ENCODE measurements at places on chromosomes 2 and 18.

GRCh38 chr2:230893841-230894781 lies 29.4 kb downstream of the ITM2C start:
- DNase-seq: peak; percentile 20

DNA sequence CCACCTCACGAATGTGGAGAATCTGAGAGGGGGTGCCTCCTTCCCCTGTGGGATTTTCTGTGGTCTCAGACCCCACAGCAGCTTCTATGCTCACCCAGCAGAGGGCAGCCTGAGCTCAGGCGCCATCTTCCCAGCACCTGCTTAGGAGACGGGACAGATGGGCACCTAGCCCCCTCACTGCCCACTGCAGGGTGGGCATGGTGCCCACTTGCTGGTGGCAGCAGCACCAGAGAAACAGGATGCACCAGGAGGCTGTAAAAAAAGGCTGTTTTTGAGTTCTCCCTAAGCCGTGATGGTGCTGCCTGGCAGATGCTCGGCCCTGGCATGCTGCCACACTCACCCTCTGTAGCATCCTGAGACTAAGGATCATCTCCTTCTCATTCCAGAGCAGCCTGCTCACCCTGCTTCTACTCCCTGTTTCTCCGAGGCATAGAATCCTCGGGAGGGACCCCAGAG lies 19.1 kb upstream of the SLC20A1 start:
- peak; percentile 69 for DNase-seq

DNA sequence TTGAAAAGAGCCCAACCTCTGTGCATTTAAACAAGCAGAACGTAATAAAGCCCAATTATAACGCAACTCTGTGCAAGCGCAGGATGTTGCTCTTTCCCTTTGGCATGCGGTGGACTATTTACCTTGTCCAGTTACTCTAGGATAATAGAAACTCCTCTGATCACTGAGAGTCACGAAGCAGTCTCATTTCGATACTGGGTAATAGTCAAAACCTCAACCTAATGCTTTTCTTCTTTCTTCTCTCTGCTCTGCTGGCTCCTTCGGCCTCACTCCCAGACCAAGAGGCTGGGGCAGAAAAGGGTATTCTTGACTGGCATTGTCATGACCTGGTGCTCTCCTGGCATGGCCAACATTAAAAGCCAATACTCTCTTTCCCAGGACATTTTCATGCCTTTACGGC lies 89.7 kb upstream of the GCFC2 start:
- DNase-seq: no peak

GRCh38 chr2:106095478-106096298 lies 98.4 kb downstream of the UXS1 start:
- peak; percentile 85 for DNase-seq

DNA sequence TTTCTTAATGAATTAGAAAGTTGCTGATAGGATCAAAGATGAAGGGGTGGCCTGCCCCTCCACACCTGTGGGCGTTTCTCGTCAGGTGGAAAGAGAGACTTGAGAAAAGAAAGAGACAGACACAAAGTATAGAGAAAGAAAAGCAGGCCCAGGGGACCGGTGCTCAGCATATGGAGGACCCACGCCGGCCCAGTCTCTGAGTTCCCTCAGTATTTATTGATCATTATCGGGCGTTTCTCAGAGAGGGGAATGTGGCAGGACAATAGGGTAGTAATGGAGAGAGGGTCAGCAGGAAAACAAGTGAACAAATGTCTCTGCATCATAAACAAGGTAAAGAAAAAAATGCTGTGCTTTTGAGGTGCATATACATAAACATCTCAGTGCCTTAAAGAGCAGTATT lies 144.3 kb downstream of the CCDC102B start:
- no peak for DNase-seq

DNA sequence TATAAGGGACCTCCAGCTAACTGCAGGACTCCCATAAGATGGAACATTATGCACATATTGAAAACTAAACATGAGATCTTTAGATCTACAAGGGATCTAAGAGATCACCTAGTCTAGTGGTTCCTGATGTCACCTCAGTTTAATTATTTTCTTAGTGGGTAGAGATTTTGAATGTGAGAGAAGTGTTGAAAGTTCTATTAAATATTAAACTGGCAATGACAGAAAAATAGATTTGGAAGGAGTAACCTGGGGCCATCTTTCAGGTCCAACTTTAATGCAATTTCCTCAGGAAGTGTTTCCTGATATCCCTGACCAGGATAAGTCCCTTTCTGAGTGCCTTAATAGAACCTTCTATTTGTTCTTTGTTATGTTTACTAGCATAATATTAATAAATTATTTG lies 29.1 kb upstream of the CPS1 start:
- DNase-seq: no peak

DNA sequence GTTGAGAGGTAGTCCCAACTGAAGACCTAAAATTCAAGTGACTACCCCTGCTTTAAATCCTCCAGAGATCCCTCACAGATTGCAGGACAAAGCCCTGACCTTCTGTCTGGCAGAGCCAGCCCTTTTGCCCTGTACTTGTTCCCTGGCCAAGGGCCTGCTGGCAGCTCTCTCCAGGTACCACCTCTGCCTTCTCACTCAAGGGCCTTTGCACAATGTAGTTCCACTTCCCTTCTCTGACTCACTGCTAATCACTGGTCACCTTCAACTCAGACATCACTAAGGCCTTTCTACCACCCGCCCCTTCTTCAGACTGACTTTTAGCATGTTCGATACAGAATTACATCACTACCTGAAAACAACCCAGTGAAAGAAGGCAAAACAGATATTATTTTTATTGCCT lies 411.0 kb downstream of the TMEM182 start:
- DNase-seq: no peak

GRCh38 chr2:32246911-32247310 lies 17.8 kb downstream of the NLRC4 start:
- DNase-seq: no peak

GRCh38 chr2:15889442-15890123 lies 50.8 kb upstream of the MYCN start:
- no peak for DNase-seq

GRCh38 chr2:27042159-27042661 lies 9.3 kb upstream of the AGBL5 start:
- no peak for DNase-seq

GRCh38 chr2:88967844-88968243 lies 276.4 kb downstream of the RPIA start:
- no peak for DNase-seq

DNA sequence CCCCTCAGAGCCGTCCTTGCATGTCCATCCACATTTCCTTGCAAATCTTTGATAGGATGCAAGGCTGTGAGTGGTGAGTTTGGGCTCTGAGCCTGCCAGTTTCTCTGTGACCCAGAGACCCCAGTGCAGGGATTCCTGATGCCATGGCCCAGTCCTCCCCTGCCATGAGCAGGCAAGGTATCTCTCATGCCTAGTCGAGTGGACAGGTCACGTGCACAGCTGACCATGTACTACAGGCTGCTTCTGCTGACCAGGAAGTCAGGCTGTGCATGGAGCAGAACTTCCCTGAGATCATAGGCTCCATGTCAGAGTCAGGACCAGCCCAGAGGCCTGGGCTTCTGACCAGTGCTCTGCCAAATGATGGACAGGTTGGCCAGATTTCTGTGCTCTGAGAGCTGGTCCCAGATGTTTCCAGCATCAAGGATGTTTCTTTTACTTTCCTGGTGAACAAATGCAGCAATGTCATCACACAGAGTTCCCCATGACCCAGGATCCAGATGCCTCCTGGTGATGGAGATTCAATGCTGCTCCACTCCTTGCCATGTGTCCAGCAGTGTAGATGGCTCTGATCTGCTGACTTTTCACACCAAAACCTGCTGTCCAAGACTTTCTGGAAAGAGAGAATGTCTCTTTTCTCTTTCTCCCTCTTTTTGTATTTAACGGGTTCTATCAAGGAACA lies 321.6 kb upstream of the HS6ST1 start:
- DNase-seq: no peak

GRCh38 chr2:58054264-58054663 lies 7.7 kb downstream of the VRK2 start:
- no peak for DNase-seq

- DNase-seq: peak; percentile 23
Observed at GRCh38 chr2:147560810-147561535, 283.9 kb upstream of the ACVR2A start.

DNA sequence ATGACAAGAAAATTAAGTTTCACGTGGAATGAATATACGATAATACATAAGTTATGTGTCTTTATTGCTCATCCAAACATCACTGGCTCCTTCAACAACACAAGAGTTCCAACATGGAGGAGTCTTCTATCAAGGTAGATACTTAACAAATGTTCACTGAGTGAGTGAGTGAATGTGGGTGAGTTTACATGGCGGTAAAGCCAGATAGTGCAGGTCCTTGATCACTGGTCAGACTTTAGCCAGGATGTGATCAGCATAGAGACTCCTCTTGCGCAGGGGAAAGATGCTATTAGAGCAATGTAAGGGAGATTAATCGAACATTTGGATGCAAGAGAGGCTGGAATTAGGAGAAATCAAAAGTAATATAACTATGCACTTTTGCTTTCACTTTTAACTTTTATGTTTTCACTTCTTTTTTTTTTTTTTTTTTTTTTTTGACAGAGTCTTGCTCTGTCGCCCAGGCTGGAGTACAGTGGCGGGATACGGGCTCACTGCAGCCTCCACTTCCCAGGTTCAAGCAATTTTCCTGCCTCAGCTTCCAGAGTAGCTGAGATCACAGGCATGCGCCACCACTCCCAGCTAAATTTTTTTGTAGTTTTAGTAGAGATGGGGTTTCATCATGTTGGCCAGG lies 249.0 kb upstream of the ID2 start:
- DNase-seq: no peak

DNA sequence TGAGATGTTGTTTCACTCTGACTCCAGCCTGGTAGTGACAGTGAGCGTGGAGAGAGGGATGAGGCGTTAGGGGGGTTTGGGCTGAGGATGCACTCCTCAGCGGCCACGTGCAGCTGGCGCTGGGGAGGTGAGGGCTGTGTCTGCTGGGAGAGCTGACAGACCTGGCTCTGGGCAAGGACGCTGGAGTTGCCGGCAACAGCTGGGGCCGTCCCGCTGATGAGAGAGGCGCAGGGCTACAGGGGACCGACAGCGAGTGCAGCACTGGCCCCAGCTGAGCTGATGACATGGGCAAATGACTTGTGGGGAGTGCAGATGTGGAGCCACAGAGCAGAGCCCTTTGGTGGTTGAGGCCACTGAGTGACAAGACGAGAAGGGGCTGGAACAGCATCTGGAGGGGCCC lies 38.4 kb downstream of the COA5 start:
- no peak for DNase-seq

- DNase-seq: no peak
Observed at GRCh38 chr2:43685357-43685756, 9.1 kb upstream of the C1GALT1C1L start.

- no peak for DNase-seq
Observed at GRCh38 chr2:181307203-181307991, 149.8 kb upstream of the ITGA4 start.

DNA sequence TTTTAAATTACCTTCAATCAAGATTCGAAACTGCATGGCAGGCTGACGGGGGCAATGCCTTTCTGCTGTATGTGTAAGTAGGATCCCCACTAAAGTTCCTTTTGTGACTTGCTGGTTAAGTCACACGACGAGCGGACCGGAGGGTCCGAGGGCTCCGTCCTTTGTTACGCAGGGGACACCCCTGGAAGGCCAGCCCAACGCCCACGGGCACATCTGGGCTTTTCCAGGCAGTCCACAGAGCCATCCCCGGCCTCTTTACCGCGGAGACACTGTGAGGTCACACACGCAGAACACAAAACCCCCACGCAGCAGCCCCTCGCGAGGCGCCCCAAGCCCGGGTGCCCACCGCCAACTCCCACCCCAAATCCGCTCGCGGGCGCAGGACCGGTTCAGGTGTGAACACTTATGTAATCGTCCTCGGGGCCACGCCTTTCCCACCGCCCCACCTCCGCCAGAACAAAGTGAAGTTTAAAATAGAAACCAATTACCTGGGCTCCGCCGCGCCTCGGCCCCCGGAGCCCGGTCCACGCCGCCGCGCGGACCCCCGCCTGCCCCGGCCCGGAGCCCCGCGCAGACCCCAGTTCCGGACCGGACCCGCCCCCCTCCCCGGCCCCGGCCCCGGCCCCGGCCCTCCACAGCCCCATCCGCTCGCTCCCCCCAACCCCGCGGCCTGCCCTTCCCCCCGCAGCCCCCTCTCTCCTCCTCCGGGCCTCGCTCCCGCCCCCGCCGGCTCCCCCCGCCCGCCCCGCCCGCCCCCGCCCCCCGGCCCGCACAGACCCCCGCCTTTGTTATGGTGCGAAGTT lies 4.2 kb downstream of the ZNF516 start:
- peak; percentile 44 for DNase-seq

- no peak for DNase-seq
Observed at GRCh38 chr2:232889876-232890401, 19.9 kb downstream of the SNORC start.

DNA sequence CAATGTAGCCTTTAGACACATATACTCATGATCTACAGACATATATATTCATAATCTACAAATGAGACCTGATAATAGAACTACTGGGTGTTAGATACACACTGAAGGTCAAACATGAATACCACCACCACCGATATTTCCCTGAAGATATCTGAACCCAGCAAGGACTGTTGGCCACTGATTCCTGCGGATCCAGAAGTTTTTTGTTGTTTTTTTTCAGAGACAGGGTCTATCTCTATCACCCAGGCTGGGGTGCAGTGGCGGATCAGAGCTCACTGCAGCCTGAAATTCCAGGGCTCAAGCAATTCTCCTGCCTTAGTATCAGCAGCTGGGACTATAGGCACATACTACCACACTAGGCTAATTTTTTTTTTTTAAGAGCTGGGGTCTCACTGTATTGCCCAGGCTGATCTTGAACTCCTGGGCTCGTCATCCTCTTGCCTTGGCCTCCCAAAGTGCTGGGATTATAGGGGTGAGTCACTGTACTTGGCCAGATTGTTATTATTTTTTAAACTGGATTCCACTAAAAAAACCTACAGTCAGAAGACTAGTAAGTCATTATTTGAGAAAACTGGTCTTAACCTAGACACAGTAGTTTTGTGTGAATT lies 1.8 kb downstream of the METTL5 start:
- DNase-seq: no peak

- no peak for DNase-seq
Observed at GRCh38 chr2:160870729-160871465, 289.3 kb upstream of the TANK start.

DNA sequence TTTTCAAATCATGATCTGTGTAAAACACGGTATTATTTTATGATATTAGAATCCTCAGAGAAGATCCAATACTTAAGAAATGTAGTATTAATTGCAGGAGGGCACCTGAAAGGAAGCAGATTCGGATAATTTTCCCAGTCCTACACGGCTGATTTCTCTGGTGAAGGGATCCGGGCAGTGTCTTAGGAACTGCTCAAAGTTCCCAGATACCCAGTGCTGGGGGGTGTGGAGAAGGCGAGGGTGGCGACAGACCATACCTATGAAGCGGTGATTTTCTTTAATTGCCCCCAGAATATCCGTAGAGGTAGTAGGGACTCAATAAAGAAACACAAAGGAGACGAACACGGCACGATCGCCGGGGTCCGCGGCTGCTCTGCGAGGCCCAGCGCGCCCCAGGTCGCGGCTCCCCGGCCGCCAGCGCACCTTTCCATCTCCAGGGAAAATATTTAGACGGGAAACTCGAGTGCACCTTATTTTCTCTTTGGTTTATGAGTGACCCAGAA lies 1.4 kb upstream of the SOX11 start:
- DNase-seq: no peak

- peak; percentile 46 for DNase-seq
Observed at GRCh38 chr2:219402665-219403515, 15.2 kb upstream of the DNPEP start.

Measured in Kasumi-1 (cell line).